ENCODE measurements at places on chromosomes 13 and 19. TPM values are rescaled to one million over a fixed set of nuclear protein-coding genes. Genes with fewer than 3 reads are reported as not detected.

TYROBP gene
- total RNA-seq, result not detected

ALKBH7 gene
- total RNA-seq, result 35.5 TPM

MCF2L gene
- total RNA-seq, result under 0.01 TPM

GARIN5B gene
- total RNA-seq, result not detected

ICAM4 gene
- 5.8 TPM for total RNA-seq

KIR3DL1 gene
- not detected for total RNA-seq

SELENOV gene
- total RNA-seq, result not detected

CEBPA gene
- total RNA-seq, result 9.9 TPM

ZSCAN5C gene
- total RNA-seq, result not detected

Measured in nasal cavity respiratory epithelium epithelial cell of viscerocranial mucosa (primary cell).